NCI-H1417 (cell line): ENCODE measurements at places on chromosomes 11 and 22.
A peak's percentile ranks its signal among the peaks of the same experiment; 100 is the strongest.

DNA sequence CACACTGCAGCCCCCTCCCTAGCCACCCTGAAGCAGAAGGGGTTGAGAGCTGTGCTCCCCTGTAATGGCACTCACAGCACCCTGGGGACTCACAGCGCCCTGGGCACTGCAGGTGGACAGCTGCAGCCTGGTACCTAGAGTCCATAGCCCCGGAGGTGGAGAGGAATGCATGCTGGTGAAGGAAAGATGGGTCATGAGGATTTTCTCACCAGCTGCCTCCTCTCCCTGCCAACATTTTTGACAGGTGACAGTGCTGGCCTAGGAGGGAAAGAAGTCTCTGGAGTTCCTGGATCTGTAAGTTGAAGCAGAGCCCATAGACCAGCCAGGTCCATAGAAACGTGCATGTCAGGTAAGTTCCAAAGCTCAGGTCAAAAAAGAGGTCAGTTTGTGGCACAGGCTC, 330.5 kb downstream of the TENM4 start:
- DNase-seq: no peak

DNA sequence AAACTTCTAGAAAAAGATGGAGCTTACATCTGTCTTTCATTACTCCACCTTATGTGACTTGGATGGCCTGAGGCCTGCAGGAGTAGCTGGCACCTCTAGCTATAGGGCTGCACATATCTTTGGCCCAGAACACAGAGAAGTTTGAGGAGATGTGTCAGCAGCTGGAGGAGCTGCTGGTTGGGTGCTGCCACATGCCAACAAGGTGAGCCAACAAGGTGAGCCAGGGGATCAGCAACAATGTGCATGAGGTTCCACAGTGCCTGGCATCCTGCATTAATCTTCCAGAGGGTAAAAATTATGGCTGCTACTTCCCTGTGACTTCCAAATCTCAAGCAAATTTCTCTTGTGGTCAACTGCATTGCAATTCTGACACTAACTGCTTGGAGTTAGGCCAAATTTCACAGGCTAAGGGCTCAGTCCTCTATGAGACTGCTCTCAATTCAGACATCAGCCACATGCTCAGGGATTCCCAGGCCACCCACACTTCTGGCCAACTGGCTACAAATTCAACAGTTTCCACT, 16.0 kb downstream of the RBM7 start:
- no peak for DNase-seq

DNA sequence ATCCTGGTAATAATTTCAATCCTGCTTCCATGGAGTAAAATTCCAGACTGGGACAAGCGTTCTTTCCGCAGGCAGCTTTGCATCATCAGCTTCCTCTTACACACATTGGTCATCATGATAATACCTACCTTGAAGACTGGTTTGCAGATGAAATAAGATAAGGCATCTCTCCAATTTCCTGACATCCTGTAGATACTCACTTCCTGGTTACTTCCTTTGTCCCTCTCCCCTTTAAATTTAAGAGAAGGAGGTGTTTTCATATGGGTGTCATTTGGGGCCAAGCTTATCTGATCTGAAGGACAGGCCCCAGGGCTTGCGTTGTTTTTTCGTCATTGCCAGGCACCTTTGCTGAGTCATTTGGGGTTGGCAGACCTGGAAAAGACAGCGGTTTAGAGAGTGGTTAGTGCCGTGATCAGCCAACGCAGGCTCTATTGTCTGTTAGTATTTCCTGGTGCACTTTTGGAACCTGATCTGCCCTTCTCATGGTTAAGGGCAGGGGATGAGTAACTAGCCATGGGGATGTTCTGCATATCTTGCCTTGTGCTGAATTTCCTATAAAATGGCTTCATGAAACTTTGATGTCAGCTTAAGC, 24.1 kb downstream of the GRAMD1B start:
- no peak for DNase-seq

- DNase-seq: no peak
Observed at GRCh38 chr22:25736378-25737011, 5.5 kb upstream of the MYO18B start.

DNA sequence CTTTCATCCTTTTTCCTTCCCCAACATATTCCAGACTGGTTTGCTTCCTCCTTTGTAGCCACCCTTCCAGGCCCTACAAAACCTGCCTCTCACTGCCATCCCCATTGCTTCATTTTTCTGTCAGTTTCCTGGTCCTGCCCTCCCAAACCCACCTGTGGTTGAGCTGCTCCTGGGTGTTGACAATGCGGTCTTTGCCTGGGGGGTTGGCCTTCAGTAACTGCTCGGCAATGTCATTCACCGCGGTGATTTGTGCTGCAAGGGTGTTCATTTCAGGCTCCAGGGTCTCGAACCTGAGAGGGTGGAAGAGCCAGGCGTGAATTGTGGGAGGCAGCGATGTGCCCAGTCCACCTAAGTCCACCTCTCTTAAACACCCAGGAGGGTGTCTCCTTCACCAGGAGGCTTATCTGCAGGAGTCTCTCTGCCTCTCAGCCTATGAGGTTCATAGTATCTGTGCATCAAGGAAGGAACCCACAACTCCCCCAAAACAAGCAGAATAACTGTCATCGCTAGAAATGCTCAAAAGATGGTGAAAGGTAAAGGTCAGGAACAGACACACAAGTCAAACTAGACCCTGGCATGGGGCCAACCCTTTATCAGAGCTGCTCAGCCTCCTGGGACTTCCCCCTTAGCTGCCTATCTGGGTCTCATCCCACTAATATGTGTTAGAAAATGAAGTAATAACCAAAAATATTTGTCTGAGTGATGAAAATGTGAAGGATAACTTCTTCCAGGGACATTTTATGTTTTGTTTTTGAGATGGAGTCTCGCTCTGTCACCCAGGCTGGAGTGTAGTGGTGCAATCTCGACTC, 23.9 kb upstream of the RBM4B start:
- no peak for DNase-seq

DNA sequence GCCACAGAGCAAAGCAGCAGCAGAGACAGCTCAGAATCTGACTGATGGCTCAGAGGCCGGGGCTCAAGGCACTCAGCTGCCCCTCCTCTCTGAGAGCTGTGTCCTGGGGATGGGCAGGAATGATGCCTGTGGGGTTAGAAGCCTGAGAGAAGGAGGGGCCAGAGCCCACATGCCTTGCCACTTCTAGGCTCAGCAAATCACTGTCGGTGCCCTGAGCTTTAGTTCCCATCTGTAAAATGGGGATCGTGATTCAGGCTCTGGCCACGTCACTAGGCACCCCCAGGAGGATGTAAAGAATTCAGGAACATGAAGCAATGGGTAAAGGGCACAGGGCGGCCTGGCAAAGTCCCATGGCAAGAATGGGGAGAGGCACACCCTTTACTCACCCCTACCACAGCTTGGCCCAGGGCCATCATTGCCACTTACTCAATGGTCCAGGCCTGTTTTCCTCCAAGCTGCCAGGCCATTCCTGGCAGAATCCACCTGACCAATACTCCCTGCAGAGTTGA, 3.4 kb upstream of the CDC42EP2 start:
- DNase-seq: no peak

GRCh38 chr11:64606796-64607380, 15.9 kb downstream of the SLC22A12 start:
- DNase-seq: no peak

DNA sequence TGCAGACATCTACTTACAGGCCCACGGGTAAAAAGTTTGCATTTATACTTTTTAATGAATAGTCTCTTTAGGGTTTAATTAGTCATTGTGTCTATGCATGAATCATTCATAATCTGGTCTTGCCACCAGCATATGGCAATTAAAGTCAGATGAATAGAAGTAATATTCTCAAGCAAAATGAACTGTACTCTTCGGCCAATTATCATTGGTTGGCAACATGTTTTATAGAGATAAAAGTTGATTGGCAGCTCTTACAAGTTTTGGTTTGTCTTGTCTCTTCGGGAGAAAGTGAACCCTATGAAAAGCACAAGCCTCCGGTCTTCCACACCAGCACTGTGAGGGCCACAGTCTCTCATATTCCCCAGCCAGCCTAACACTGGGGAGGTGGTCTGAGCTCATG, 97.8 kb downstream of the OSBP2 start:
- DNase-seq: no peak

- DNase-seq: no peak
Observed at GRCh38 chr11:128415539-128415938, 171.8 kb downstream of the ETS1 start.

DNA sequence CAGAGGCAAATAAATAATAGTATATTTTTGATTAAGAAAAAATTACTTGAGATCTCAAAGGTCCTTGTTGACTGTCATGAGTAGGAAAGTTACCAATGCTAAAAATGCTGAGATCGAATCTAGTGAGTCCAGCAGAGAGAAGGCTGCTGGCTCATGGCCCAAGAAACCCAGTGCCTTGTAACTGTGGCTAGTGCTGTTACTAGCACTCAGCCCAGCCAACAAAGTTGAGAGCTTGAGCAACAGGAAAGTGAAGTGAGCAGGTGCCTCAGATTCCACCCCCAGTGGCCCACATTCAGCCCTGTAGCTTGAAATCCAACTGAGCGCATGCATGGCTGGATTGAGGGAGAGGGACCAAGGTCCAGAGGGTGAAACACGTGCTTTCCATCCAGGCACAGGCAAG, 398.2 kb downstream of the SHANK2 start:
- peak; percentile 64 for DNase-seq

DNA sequence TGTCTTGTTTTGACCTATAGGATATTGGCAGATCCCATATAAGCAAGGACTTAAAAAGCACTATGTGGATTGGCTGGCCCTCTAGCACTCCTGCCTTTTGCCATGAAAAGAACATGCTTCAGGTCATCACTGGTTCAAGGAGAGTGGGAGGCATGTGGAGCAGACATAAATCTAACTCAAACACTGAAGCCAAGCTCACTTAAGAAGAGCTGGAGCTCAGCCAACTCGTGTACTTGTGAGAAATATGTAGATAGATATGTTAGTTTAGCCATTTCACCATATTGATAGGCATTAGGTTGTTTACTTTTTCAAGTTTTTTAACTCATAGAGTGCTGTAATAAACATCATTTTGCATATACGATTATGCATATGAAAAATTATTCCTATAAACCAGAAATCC, 19.9 kb upstream of the BBOX1 start:
- DNase-seq: no peak
